Left ventricle myocardium superior (tissue), 1 donor: ENCODE measurements at places on chromosomes 11 and 22. TPM values are rescaled to one million over a fixed set of nuclear protein-coding genes. Genes with fewer than 3 reads are reported as not detected.

DNA sequence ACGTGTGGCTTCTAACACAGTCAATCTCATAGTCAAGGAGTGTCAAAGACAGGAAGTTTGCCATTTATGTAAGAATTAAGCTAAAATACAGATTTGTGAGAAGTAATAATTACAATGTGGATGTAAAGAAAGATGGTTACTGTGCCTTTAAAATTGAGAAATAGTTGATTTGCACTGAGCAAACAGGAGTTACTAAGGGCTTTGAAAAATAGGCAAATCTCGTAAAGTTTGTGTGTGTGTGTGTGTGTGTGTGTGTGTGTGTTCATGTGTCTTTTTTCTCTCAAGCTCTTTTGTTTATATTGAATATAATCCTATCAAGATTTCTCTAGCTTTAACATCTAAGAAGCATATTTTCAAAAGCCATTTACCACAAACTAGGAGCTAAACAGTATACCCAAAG lies 2284.5 kb downstream of the LRRC4C start:
- no peak for DNase-seq

GRCh38 chr11:94211261-94211830 lies 82.7 kb downstream of the PANX1 start:
- DNase-seq: no peak

DNA sequence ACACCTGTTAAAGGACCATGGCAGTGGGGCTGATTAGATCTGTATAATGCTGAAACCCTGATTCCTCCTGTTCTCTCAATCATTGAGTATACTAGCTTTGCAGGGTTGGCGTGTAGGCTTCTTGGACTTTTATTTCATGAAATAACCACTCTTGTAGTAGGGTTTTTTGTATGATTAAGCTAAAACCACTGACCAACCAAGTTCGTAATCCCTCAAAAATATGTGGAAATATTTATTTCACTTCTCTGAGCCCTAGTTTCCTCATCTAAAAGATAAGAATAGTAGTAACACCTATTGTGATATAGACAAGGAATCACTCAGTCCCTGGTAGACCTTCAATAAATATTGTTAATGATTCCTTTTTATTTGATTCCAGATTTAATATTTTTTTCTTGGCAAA lies 4.2 kb downstream of the API5 start:
- no peak for DNase-seq

LMO2 gene
- total RNA-seq: 10.9 TPM

- DNase-seq: no peak
Observed at GRCh38 chr11:112226831-112227401, 688 bp downstream of the PTS start.

WNT11 gene
- 15.2 TPM for total RNA-seq

GRCh38 chr11:3137486-3138177 lies 27.5 kb downstream of the OSBPL5 start:
- DNase-seq: peak; percentile 38

DNA sequence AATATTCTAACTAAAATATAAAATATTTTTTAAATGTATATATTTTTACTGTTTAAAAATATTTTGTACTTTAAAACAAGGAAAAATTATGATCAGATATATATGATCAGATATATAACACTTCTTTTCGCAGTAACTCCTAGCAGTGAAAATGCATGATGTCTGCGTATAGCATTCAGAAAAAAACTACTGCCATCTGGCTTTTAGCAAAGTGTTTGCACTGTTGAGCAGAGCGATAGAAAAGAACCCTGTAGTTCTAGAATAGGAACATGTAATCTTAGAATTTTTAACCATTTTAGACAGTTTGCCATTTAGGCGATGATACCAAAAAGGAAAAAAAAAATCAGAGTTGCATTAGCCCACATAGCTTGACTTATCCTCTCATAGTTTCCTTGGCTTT lies 370.4 kb upstream of the ANO3 start:
- DNase-seq: no peak

MMP13 gene
- not detected for total RNA-seq

- DNase-seq: no peak
Observed at GRCh38 chr11:123408619-123409455, 21.2 kb upstream of the GRAMD1B start.

DNA sequence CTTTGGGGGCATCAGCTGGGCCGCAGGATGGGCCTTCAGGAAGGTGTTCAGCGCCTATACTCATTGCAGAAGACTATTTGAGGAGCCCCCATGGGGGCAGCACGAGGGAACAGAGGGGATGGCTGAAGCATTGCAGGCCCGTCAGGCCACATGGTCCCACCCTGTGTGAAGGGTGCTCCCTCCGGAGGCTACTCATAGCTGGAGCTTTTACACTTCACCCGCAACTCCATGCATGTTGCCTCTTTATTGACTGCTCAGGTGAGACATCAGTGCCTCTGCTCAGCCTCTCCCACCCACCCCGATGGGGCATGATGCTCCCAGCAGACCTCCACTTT lies 1500.9 kb downstream of the TBC1D22A start:
- DNase-seq: no peak

DNA sequence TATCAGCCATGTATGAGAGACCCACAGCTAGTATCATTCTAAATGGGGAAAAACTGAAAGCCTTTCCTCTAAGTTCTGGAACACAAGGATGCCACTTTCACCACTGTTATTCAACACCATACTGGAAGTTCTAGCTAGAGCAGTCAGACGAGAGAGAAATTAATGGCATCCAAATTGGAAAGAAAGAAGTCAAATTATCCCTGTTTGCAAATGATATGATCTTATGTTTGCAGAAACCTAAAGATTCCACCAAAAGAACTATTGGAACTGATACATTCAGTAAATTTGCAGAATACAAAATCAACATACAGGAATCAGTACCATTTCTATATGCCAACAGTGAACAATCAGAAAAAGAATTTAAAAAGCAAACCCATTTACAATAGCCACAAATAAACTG lies 226.0 kb downstream of the TRPC6 start:
- no peak for DNase-seq

- no peak for DNase-seq
Observed at GRCh38 chr11:73194034-73194507, 24.0 kb upstream of the P2RY2 start.
